Hepatocyte (in vitro differentiated cells): ENCODE measurements at places on chromosomes 5 and 9. TPM values are rescaled to one million over a fixed set of nuclear protein-coding genes. Genes with fewer than 3 reads are reported as not detected.

DNA sequence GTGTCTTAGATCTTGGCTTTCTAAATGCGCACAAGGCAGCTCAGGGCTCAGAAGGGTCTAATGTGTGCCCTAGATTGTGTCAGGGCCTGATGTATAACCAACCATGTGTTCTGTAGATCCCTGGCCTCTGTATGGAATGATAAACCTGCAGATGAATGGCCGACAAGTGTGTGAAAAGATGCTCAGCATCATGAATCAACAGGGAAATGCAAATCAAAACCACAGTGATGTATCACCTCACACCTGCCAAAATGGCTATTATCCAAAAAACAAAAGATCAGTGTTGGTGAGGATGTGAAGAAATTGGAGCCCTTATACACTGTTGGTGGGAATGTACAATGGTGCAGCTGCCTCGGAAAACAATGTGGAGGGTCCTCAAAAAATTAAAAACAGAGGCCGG lies 489.8 kb downstream of the SEMA5A start:
- DNase-seq: no peak
- no peak overlapping the region for H3K4me3 ChIP-seq
- no peaks in the 10 kb centered on the region for H3K27me3 ChIP-seq
- H3K4me1 ChIP-seq: no peaks in the 10 kb centered on the region

DNA sequence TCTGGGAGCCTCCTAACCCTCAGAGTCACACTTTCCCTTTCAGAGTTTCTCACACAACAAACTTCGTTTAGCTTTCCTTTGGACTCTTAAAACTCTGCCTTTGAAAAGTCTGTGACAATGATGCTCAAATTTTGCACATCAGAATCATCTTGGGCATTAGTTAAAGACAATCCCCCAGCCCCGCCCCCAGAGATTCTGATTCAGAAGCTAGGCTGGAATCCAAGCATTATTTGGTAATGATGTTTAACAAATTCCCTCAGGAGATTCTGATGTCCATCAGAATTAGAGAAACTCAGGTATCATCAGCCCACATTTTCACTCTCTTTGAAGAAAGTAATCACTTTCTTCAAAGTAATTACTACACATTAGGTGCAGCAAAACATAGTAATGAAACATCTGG lies 9.6 kb upstream of the PLPP1 start:
- DNase-seq: no peak
- H3K27ac ChIP-seq: no peak overlapping the region
- no peak overlapping the region for H3K4me3 ChIP-seq
- H3K27me3 ChIP-seq: no peaks in the 10 kb centered on the region
- H3K4me1 ChIP-seq: no peaks in the 10 kb centered on the region

Gene CDH9
- 0.53 and 2.2 TPM in 2 replicates for total RNA-seq

Gene CORO2A
- total RNA-seq: 24.6 and 27.1 TPM in 2 replicates

Gene TMEM174
- total RNA-seq: not detected in 2 replicates

Gene EPB41L4B
- total RNA-seq: 20.6 and 23.1 TPM in 2 replicates

DNA sequence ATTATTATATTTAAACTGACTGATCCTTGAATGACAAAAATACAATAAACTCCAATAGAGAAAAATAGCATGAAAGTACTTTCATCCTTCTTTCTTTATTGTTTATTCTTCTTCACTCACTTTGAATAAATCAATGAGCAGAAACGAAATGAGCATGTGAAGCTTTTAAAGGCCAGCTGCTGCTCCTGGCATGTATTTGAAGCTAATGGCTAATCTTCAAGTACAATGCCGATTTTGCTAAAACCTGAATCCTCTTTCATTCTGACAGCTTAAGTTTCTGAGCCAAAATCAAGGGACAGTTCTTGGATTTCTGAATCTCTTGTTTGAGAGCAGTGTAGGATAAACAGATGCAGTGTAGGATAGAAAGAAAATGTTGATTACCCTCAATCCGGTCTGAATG lies 237.3 kb downstream of the CDH10 start:
- H3K27me3 ChIP-seq: no peaks in the 10 kb centered on the region
- no peak overlapping the region for H3K27ac ChIP-seq
- no peak overlapping the region for H3K4me3 ChIP-seq
- DNase-seq: no peak

- H3K4me3 ChIP-seq: no peak overlapping the region
- no peak for DNase-seq
- no peak overlapping the region for H3K27ac ChIP-seq
- H3K36me3 ChIP-seq: no peaks in the 10 kb centered on the region
- H3K4me1 ChIP-seq: no peaks in the 10 kb centered on the region
Measured at GRCh38 chr5:17910318-17910717, 276.1 kb downstream of the TAF11L14 start.

DNA sequence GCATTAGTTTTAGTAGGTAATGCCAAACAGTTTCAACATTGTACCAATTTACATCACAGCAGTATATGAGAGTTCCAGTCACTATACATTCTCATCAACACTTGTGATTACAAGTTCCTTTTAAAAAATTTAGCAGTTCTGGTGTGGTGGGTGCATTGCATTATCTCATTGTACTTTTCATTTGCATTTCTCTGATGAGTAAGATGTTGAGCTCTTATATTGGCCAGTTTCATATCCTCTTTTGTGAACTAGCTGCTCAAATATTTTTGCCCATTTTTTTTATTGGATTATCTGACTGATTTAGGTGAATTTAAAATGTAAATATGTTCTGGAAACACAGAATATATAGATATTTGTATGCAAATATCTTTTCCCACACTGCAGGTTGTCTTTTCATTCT lies 160.9 kb upstream of the NR3C1 start:
- no peak overlapping the region for H3K27ac ChIP-seq
- H3K36me3 ChIP-seq: no peaks in the 10 kb centered on the region
- H3K4me1 ChIP-seq: peaks cover 14% of the 10 kb centered on the region
- H3K4me3 ChIP-seq: no peak overlapping the region
- DNase-seq: no peak

DNA sequence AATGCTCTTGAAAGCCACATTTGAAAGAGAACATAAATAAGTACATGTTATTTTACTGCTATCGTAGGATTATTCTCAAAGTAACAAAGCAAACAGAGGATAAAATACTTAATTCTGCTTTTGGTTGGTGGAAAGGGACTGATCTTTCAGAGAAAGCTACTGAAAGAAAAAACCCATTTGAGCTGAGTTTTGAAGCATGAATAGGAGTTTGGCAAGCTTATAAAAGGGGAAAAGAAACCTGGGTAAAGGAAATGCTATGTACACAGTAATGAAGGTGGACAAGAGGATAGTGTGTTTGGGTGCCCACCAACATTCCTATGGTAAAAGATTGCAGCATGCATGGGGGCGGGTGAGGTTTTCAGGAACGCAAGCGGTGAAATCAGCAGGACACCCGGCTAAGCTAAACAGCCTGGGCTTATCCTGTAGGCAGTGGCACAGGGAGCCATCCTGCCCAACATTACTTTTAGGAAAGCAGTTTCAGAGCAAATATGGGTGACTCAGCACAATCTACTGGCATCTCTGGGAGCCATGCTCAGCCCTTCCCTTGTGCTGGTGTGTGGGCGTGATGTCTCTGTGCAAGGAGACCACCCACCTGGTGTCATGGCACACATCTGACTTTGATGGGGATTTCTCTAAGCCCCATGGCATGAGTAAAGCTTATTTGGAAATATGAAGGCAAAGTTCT lies 673.9 kb upstream of the KLF4 start:
- no peak overlapping the region for H3K27ac ChIP-seq
- DNase-seq: peak; percentile 20
- H3K4me3 ChIP-seq: no peak overlapping the region
- H3K36me3 ChIP-seq: no peaks in the 10 kb centered on the region

GRCh38 chr5:144812763-144813162 lies 642.1 kb downstream of the KCTD16 start:
- H3K36me3 ChIP-seq: no peaks in the 10 kb centered on the region
- H3K27ac ChIP-seq: no peak overlapping the region
- peak; percentile 65 for DNase-seq
- H3K4me3 ChIP-seq: no peak overlapping the region

Gene IL13
- total RNA-seq: not detected in 2 replicates

DNA sequence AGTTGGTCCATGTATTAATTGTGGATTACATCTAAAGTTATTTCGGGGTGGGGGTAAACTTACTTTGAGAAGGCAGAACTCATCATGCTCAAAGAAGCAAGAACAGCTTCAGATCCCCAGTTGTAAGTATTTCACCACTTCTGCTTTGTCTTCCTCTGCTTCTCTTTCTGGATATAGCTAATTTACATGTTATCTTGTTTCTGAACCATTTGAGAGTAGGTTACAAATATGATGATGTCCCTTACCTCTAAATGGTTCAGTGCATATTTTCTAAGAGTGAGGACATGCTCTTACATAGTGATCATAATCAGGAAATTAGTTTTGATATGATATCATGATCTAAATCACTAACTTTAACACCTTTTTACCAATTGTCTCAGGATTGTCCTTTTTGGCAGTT lies 11.9 kb downstream of the TRIO start:
- H3K4me1 ChIP-seq: peaks cover 38% of the 10 kb centered on the region
- no peaks in the 10 kb centered on the region for H3K27me3 ChIP-seq
- no peak for DNase-seq

DNA sequence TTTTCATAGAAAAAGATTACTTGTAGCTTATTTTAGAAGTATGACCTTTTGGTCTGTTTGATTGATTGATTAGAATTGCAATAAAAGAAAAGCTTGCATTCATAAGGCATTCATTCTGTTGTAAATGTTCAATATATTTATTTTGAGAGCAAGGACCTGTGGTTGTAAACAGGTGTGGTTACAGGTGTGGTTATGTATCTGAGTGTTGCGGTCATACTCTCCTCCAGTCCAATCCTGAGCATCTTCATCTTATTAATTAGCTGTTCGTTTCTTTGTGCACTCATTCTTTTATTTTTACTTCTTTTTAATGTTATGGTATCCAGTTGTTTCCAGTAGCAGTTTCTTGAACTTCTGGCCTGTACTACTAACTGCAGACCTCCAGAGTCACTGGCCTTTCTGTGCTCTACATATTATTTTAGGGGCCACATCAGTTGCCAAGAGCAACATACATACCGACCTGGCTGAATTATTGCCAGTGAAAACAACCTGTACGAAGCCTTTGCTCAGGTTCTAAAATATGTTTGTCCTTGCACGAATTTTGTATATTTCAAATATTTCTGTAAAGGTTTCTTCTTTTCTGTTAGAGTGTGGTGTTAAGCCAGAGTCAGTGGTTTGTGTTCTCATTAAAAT lies 128.7 kb downstream of the CDC42SE2 start:
- H3K36me3 ChIP-seq: no peaks in the 10 kb centered on the region
- H3K27ac ChIP-seq: peak overlapping the region; percentile 68
- H3K27me3 ChIP-seq: no peaks in the 10 kb centered on the region
- no peak overlapping the region for H3K4me3 ChIP-seq

Gene ZNF454
- 0.07 TPM in 1 of 2 replicates, not detected in the other for total RNA-seq

DNA sequence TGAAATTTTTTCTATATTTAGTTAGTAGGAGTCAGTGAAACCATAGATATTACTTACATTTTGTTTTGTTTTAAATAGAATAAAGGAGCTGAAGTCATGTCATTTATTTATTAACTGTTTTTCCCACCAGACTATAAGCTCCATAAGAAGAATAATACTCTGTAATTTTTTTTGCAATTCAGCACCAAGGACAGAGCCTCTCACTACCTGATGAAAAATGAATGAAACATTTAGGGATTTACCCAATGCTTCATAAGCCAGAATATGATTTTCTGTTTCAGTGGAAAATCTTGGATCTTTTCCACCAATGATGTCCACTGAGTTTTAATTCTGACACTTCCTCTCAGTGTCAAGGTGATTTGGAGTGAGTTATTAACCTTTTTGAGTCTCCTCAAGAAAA lies 624.9 kb upstream of the GRAMD2B start:
- H3K27me3 ChIP-seq: no peaks in the 10 kb centered on the region
- H3K4me1 ChIP-seq: no peaks in the 10 kb centered on the region
- H3K4me3 ChIP-seq: no peak overlapping the region

DNA sequence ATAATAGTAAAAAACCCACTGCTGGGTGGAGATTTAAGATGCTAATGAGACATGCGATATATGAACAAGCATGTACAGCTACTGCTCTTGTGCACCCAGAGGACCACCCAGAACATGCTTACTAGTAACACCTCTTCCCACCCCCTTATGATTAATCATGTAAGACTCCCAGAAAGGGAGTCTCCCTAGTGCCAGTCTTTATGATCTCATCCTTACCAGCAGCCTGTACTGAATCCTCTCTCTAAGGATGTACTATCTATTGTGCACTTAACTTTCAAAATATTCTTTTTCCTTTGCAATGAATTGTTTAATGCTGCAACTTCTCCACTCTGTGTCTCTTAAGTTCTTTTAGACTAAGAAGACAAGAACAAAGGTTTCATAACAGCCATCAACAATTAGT lies 9.1 kb upstream of the MAT2B start:
- H3K27me3 ChIP-seq: no peaks in the 10 kb centered on the region
- no peak overlapping the region for H3K4me3 ChIP-seq
- H3K4me1 ChIP-seq: no peaks in the 10 kb centered on the region
- H3K36me3 ChIP-seq: no peaks in the 10 kb centered on the region

- no peaks in the 10 kb centered on the region for H3K4me1 ChIP-seq
- H3K36me3 ChIP-seq: no peaks in the 10 kb centered on the region
- no peak overlapping the region for H3K27ac ChIP-seq
- H3K4me3 ChIP-seq: no peak overlapping the region
Measured at GRCh38 chr9:93001031-93001430, 53.7 kb downstream of the FGD3 start.

- H3K36me3 ChIP-seq: no peaks in the 10 kb centered on the region
- H3K27me3 ChIP-seq: no peaks in the 10 kb centered on the region
- H3K4me1 ChIP-seq: no peaks in the 10 kb centered on the region
- no peak overlapping the region for H3K4me3 ChIP-seq
- H3K27ac ChIP-seq: no peak overlapping the region
Measured at GRCh38 chr5:113652161-113652560, 138.7 kb downstream of the YTHDC2 start.

DNA sequence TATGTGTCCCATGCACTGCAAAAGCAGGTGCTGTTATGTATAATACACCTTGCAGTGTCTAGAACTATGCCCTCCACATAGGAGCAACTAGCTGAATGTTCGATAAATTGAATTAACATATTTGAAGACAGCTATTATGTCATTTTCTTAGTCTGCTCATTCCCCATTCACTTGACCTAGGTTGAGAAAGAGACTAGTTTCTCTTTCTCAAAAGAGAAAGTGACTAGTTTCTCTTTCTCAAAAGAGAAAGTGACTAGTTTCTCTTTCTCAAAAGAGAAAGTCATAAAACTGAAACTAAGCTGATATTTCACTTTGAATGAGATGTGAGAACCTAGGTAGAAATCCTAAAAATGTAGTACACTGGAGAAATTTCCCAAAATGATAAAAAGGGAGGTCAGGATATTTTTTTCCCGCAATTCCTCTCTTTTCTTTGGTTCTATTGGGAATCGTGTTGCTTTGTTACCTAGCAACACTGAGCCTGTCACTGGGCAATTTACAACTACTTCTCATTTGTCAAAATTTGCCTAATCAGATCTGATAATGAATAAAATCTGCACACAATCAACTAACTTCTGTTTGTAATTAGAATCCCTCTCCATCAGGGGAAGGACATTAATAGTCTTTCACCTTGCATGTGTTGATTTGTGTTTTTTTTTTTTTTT lies 132.0 kb upstream of the GRIA1 start:
- H3K36me3 ChIP-seq: no peaks in the 10 kb centered on the region
- no peak for DNase-seq
- H3K4me1 ChIP-seq: no peaks in the 10 kb centered on the region
- no peak overlapping the region for H3K27ac ChIP-seq
- H3K4me3 ChIP-seq: no peak overlapping the region

Gene LCN1
- total RNA-seq: not detected in 2 replicates

- no peak overlapping the region for H3K4me3 ChIP-seq
Measured at GRCh38 chr5:171644536-171644935, 141.1 kb upstream of the SMIM23 start.
